Mesothelial cell of epicardium (in vitro differentiated cells): ENCODE measurements at places on chromosomes 5 and 9. TPM values are rescaled to one million over a fixed set of nuclear protein-coding genes. Genes with fewer than 3 reads are reported as not detected.

The LRRC26 gene
- not detected in 3 replicates for total RNA-seq

The PCDHB9 gene
- total RNA-seq = 14.5 to 16.0 TPM (median 15.1 TPM) in 3 replicates

The ABCA1 gene
- total RNA-seq = 35.3 to 39.9 TPM (median 37.3 TPM) in 3 replicates

The ERP44 gene
- total RNA-seq = 17.5 to 18.3 TPM (median 18.2 TPM) in 3 replicates

The KCNMB1 gene
- 0.20 to 0.27 TPM (median 0.22 TPM) in 3 replicates for total RNA-seq

The DMRTA1 gene
- total RNA-seq = 1.5 to 1.6 TPM (median 1.6 TPM) in 3 replicates
